ENCODE measurements at places on chromosomes 11 and 22. TPM values are rescaled to one million over a fixed set of nuclear protein-coding genes. Genes with fewer than 3 reads are reported as not detected.

GRCh38 chr11:77172666-77172982 is 44.6 kb downstream of the MYO7A start:
- no peak for DNase-seq

DNA sequence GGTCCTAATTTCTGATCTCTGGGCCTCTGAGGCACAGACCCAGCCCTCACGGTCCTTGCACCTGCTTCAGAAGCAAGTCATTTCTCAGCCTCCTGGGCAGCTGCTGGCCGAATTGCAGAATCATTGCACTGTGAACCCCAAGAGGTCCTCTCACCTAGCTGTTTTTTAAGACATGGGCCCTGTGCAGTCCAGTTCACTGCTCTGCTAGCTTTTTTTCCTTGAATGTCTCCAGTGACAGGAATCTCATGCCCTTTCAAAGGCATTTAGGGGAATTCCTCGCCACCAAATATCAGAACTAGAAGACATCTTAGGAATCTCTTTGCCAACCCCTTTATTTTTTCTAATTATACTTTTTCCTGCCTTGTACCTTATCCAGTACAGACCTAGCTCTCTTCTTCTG is 35.6 kb upstream of the TP53I11 start:
- DNase-seq, result no peak

DNA sequence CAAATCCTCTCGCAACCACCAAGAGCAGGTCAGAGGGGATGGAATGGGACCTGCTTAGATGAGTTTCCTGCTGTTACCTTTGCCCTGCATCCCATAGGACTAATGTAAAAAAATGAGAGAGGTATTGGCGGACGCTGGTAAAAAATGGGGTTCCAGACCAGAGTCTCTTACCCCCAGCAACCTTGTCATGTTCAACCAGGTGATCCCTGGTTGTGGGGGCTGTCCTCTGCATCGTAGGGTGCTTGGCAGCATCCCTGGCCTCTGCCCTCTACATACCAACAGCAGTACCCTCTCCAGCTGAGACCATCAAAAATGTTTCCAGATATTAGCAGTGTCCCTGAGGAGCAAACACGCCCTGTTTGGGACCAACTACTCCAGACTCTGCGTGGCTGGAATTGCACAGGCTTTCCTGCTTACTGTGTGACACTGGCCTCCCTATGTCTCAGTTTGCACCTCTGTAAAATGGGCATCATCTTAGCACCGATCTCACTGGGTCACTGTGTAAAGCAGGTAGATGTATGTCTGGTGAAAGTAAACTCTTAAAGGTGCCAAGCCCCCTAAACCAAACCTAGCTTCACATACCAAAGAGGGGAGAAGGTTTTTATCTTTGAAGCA is 1.5 kb downstream of the APOL6 start:
- no peak for DNase-seq

GRCh38 chr22:21666786-21667185 is 974 bp downstream of the PPIL2 start:
- no peak for DNase-seq

DNA sequence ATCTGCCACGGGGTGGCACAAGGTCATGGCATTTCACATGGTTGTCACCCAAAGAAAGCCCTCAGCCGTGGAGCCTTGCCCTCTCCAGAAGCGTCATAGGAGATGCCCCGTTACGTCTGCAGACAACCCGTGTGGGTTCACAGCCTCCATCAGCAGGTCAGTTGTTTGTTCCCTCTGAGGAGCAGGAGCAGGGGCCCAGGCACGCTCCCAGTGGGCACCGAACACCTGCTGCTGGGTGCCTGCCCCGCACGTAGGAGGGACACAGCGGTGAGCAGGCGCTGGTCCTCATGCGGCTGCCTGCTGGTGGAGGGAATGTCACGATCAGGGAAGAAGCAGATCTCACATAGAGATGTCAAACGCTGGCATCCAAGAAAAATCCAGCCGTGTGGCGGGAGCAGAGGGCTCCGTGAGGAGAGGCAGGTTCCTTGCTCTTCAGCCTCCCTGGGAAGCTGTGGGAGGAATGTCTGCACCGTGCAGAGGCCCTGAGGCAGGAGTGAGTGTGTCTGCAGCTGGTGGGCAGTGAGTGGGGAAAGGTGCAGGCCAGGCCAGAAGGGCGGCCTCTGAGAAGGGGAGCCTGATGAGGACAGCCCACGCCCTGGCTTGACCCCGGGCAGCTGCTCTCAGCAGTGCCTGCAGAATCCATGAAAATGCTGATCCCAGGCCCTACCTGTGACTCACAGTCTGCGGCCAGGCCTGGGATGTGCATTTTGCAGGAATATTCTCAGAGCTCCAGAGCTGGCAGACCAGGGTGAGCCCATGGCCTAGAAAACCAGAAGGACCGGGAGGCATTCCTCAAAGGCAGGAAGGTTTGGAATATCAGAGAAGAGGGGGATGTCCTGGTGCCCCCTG is 36.4 kb upstream of the TH start:
- DNase-seq, result no peak

DNA sequence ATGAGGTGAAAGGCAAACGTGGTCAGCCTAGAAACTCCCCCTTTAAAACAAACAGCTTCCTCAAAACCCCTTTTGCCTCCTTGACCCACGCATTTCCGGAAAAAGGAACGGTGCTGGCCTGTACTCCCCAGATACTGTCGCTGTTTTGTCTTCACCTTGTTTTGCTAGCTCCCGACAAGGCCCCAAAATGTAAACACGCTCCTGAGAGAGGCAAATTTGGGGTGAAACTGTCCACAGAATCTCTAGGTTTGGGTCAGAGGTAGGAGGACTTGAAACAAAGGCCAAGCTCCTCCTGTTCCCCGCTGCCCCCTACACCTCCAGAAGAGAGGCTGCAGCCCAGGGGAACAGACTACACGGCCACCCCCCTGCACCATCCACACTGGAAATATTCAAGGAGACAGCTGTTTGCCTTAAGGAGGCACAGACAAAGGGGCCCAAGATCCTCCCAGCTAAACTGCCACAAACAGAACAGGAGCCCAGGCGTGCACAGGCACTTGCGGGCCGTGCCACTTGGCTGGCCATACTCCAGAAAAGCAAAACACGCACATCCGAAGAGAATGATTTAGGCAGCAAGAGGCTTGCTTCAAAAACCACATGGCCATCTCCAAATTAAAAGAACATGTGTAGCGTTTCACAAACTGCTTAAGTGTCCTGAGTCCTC is 160.5 kb upstream of the GRK3 start:
- no peak for DNase-seq

DNA sequence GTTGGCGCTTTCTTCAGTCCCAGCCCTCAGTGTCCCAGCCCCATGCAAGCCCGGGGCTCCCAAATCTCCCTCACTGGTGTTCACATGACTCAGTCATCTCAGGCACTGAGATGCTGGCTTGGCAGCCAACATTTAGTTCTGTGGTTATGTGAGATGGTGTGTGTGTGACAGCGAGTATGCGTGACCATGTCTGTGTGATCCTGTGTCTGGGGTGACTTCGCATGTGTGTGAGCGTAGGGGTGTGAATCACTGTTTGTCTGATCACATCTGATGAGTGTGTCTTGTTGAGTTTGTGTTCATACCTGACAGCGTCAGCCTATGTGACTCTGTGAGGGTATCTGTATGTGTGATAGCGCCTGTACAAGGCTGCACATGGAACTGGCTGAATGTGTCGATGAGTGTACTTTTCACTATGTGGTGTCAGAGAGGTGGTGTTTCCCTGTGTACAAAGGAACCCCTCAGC is 16.2 kb downstream of the CREB3L1 start:
- DNase-seq, result no peak

RFPL3 gene
- total RNA-seq, result not detected

NELL1 gene
- not detected for total RNA-seq
